Psoas muscle (tissue), 8 donors: ENCODE measurements at places on chromosomes 3 and 15.

DNA sequence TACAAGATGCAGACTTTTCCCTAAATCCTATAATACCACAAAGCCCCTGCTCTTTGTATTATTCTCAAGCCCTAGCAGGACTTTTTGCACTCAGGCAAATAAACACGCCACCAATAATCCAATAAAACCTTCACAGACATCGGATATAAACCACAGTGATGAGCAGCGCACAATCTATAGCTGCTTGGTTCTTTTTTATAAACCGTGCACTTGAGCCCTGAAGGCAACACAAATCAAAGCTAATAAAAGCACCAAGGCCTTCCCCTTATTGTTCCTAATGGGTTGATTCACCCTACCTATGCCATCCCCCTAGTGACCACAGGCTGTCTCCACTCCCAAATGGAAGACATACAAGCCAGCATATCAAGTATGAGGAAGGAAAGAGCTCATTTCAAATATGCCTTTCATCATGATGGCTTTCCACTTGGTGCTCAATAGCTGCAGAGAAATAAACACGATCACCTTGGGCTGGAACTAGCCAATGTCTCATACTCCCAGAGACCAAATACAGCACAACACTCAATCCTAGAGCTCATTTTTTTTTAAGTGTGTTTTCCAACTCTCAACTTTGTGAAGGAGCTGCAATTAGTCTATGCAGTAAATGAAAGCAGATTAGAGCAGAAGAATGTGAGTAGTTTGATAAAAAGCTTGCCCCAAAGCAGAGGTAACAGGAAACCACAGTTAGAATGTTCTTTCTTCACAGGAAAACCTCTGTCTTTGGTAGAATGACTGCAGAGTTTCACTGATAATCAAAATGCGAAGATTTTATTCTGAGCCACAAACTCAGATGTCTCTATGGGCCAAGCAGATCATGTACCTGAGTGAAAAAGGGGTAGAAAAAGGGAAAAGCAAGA, 573.9 kb downstream of the AGBL1 start:
- no peak overlapping the region for H3K27ac ChIP-seq
- H3K4me3 ChIP-seq: no peak overlapping the region
- no peaks in the 10 kb centered on the region for H3K4me1 ChIP-seq
- H3K36me3 ChIP-seq: no peaks in the 10 kb centered on the region

DNA sequence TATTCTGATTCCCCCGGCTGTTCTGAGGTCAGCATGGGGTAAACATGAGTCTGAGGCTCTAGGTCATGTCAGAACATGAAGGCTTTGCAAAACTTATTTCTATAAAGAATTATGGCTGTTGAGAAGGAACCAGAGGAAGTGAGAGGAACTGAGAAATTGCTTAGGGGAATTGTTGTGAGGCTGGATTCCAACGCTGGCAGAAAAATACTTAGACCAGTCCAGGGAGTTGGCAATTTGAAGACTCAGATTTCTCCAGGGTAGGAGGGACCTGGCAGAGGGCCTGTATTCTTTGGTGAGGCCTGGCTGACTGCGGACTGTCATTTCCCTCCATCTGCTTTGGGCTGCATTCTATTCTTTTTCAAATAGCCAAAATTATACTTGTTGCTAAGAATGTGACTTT, 155.5 kb downstream of the PLD1 start:
- peaks cover 10% of the 10 kb centered on the region for H3K4me1 ChIP-seq
- no peak overlapping the region for H3K4me3 ChIP-seq
- H3K27ac ChIP-seq: peak overlapping the region; percentile 13
- no peaks in the 10 kb centered on the region for H3K27me3 ChIP-seq

- H3K36me3 ChIP-seq: no peaks in the 10 kb centered on the region
- H3K4me1 ChIP-seq: peaks cover 9% of the 10 kb centered on the region
- H3K4me3 ChIP-seq: no peak overlapping the region
- no peak for DNase-seq
- no peak overlapping the region for H3K27ac ChIP-seq
These were observed 23.9 kb upstream of the SLC25A36 start for GRCh38 chr3:140917772-140918171.

DNA sequence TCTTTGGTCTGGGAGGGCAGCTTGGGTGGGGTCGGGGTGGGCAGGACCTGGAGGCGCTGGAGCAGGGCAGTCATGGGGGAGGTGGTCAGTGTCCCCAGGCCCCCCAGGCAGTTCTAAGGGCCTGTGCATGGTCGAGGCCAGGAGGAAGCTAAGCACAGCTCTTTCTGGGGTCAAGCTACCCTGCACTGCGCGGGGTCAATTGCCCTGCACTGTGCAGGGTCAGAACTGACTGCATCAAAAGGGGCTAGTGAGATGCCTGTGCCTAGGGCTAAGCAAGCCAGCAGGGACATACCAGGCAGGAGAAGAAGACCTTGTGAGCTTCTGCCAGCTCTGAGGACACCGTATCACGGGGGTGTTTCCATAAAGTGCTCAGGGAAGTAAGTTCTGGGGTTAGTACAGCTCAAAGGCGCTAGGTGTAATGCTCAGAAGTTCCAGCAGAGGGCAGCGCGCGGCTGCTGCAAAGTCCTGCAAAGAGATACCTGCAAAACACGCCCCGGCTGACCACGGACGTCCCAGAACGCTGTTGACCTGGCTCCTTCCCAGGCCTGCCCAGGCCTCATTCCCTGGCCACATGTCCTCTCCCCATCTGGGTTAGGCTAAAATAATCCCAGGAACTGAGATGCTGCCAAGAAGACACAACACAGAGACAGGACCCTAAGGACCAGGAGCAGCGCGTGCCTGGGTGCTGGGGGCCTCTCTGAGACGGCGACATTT, 18.8 kb upstream of the IQSEC1 start:
- peak; percentile 90 for DNase-seq
- H3K4me3 ChIP-seq: peak overlapping the region; percentile 13
- no peaks in the 10 kb centered on the region for H3K27me3 ChIP-seq
- H3K27ac ChIP-seq: no peak overlapping the region
- H3K4me1 ChIP-seq: no peaks in the 10 kb centered on the region

DNA sequence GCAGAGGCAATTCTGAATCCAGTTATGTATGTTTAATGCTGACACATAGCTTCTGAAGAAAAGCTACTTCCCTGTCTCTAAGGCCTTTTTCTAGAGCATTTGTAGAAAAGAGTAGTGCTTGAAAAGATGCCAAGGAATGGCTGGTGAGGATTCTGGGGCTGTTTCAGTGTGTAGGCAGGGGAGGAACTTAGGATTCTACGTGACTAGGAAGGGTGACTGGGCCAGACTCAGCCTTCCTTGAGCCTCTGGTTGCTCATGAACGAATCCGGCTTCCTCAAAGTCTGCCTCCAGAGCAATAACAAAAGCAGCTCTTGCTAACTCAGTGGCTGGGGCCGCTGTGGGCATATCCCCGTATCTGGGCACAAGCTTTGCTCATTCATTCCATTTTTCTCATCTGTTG, 104.8 kb upstream of the WNT5A start:
- peaks cover 2% of the 10 kb centered on the region for H3K27me3 ChIP-seq
- DNase-seq: no peak
- no peak overlapping the region for H3K27ac ChIP-seq
- no peaks in the 10 kb centered on the region for H3K36me3 ChIP-seq
- H3K4me1 ChIP-seq: no peaks in the 10 kb centered on the region

- H3K36me3 ChIP-seq: no peaks in the 10 kb centered on the region
- no peak for DNase-seq
- no peaks in the 10 kb centered on the region for H3K27me3 ChIP-seq
- no peaks in the 10 kb centered on the region for H3K4me1 ChIP-seq
- H3K4me3 ChIP-seq: no peak overlapping the region
These were observed 516.6 kb upstream of the ROBO2 start for GRCh38 chr3:76523337-76523736.

DNA sequence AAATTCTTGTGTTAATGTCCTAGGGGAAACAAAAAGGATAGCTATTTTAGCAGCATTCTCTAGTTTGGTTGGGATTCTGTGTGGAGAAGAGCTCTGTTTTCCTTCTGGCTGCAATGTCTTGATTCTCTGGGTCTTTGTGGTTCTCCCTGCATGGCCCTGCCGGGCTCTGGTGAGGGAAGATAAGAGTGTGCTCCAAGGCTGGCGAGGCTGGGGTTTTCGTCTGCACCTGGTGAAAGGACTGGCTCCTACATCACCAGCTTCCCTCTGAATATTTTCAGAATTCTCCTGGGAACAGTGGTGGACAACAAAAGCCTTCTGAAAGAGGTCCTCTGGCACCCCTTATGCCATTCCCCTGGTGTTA, 38.1 kb upstream of the SFMBT1 start:
- H3K27ac ChIP-seq: no peak overlapping the region
- no peaks in the 10 kb centered on the region for H3K36me3 ChIP-seq
- no peaks in the 10 kb centered on the region for H3K27me3 ChIP-seq
- H3K4me3 ChIP-seq: no peak overlapping the region
- no peak for DNase-seq

DNA sequence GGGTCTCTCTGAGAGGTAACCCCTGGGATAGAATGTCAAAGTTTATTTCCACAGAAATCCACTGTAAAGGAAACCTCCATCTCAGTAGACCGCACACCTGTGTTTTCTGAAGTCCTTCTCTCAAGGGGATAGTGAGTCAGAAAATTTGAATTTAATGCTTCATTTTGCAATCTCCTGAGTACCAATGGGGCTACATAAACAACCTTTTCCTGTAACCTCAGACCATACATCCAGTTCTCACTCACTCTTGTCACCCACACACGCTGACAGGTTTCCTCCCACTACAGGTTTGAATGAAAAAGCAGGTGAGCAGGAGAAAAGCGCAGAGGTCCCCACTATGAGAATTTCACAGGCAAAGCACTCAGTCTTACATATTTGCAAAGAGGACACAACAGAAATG, 165.3 kb upstream of the MCTP2 start:
- no peak overlapping the region for H3K27ac ChIP-seq
- DNase-seq: no peak
- H3K4me1 ChIP-seq: no peaks in the 10 kb centered on the region
- H3K27me3 ChIP-seq: peaks cover 14% of the 10 kb centered on the region
- H3K36me3 ChIP-seq: no peaks in the 10 kb centered on the region

DNA sequence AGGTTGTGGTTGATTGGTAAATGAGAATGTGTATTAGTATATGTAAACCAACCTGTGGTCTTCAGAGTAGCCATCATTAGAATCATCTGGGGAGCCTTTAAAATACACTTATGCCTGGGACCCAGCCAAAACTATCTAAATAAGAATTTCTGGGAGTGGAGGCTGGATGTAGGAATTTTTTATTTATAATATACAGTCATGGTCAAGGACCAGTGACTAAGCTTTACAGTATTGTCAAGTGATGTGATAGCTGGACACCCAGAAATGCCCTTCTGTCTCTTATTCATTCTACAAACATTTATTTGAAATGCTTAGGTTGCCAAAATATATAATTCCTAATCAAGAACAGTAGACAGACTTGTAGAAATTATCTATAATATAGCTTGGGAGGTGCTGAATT, 132.2 kb downstream of the MBNL1 start:
- peaks cover 79% of the 10 kb centered on the region for H3K4me1 ChIP-seq
- H3K27me3 ChIP-seq: no peaks in the 10 kb centered on the region
- H3K4me3 ChIP-seq: no peak overlapping the region
- peak overlapping the region; percentile 92 for H3K27ac ChIP-seq
- H3K36me3 ChIP-seq: peaks cover 15% of the 10 kb centered on the region
- no peak for DNase-seq

GRCh38 chr3:38811822-38812221, 4.2 kb downstream of the SCN10A start:
- H3K27ac ChIP-seq: no peak overlapping the region
- no peaks in the 10 kb centered on the region for H3K4me1 ChIP-seq
- H3K27me3 ChIP-seq: peaks cover 3% of the 10 kb centered on the region
- no peak overlapping the region for H3K4me3 ChIP-seq
- DNase-seq: no peak

DNA sequence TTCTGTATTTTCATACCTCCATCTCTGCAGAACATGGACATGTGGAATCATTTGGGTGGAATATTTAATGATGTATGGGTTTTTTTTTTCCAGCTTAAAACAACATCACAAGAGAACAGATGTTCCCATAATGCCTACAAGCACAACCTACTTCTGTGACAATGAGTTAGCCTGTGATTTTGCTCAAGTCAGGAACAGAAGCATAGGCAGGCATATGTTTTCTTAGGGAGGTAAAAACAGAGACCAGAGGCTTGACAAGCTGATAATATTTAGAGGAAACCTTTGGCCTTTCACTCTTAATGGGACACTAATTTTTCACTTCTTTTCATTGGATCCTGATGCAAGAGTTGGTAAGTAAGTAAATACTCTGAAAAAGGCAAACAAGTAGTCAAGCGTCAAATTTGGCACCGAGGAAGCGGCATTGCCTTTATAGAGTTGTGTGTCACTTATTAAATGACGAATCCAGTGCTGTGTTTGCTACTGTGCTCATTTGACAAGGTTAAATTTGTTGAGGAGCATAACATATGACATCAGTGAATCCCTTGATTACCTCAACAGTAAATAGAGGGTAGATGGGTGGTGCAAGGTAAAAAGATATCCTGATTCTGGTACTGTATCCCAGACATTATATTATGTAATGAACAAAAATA, 66.7 kb upstream of the RBMS3 start:
- no peaks in the 10 kb centered on the region for H3K4me1 ChIP-seq
- DNase-seq: no peak
- H3K27me3 ChIP-seq: no peaks in the 10 kb centered on the region
- H3K27ac ChIP-seq: no peak overlapping the region

- no peak overlapping the region for H3K4me3 ChIP-seq
- no peak overlapping the region for H3K27ac ChIP-seq
- H3K36me3 ChIP-seq: no peaks in the 10 kb centered on the region
- no peak for DNase-seq
These were observed 299.8 kb downstream of the LPP start for GRCh38 chr3:188453431-188454384.

GRCh38 chr3:64167351-64167750, 57.9 kb downstream of the PRICKLE2 start:
- no peak for DNase-seq
- H3K36me3 ChIP-seq: no peaks in the 10 kb centered on the region
- no peak overlapping the region for H3K27ac ChIP-seq
- H3K4me3 ChIP-seq: no peak overlapping the region
- H3K27me3 ChIP-seq: no peaks in the 10 kb centered on the region

- no peak overlapping the region for H3K4me3 ChIP-seq
- no peaks in the 10 kb centered on the region for H3K36me3 ChIP-seq
- DNase-seq: no peak
These were observed 306.3 kb downstream of the ZPLD1 start for GRCh38 chr3:102741105-102741504.

DNA sequence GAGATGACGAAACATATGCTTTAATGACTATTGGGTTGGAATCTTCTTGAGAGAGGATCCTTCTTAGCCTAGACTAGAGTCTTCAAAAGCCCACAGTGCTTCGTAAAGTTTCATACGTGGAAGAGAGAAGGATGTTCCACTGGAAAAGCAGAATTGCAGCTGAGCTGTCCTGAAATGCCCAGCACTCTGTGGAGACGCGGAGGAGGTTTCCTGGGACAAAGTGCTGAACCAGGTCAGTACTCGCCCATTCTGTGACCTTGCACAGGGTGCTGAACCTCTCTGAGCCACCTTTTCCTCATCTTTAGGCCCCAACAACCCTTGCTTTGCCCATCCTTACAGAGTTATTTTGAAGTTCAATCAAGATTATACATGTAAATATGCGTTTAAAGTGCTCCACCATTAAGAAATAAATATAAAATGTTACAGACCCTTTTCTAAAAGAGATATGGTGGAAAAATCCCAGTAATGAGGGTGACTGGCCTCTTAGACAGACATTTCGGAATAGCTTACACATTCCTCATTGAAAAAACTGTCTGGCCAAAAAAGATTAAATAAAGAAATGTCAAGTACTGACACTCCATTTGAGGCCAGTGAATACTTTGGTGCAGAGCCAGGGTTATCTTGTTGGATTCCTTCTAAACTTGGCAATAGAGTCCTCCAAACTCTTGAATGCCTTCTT, 4.2 kb upstream of the MAGEF1 start:
- H3K4me1 ChIP-seq: peaks cover 16% of the 10 kb centered on the region
- H3K27me3 ChIP-seq: no peaks in the 10 kb centered on the region
- no peak overlapping the region for H3K4me3 ChIP-seq
- H3K27ac ChIP-seq: peak overlapping the region; percentile 65
- H3K36me3 ChIP-seq: no peaks in the 10 kb centered on the region
